ENCODE measurements at places on chromosomes 4 and X. TPM values are rescaled to one million over a fixed set of nuclear protein-coding genes. Genes with fewer than 3 reads are reported as not detected.

The CXorf38 gene
- total RNA-seq, result 10.4 TPM

DNA sequence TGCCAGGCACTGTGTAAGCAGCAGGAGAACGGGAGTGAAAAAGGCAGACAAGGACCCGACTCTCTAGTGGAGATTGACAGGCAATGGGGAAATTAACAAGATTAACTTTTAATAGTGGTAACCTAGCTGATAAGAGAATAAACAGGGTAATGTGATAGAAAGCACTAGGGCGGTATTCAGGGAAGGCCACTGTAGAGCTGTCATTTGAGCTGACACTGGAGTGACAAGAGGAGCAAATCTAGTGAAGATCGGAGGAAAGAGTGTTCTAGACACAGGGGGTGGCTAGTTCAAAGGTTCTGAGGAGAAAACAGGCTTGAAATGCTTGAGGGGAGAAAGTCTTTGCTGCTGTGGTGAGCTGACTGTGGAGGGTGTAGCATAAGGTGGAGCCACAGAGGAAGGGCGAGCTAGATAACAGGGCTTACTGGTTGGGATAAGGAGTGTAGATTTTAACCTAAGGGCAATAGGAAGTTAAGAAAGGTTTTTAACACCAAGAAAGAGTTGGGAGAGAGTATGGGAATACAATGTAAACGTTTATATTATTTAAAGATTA is 122.8 kb downstream of the SLC10A7 start:
- peak; percentile 53 for DNase-seq

- DNase-seq, result no peak
These were observed 174.3 kb upstream of the ANXA10 start for GRCh38 chr4:167918077-167918476.

The VCX gene
- total RNA-seq, result 0.54 TPM

GRCh38 chrX:10574663-10575062 is 45.7 kb downstream of the MID1 start:
- DNase-seq, result no peak

DNA sequence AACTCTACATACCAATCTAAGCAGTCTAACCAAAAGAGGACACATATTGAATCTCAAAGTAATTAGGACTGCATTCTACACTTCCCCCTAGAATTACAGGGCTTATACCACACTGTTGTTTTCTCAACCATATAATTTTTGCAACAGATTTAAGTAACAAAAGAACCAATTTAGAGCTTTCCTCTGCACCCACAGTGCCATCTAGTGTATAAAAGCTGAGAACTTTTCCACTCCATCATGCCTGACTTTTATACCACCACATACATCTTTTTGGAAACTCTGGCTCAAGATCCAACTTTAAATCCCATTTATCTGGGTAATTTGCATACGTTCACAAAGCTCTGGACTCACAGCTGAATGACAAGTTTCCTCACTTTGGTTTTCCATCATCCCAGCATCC is 99.5 kb downstream of the EFHC2 start:
- no peak for DNase-seq

- no peak for DNase-seq
These were observed 33.5 kb downstream of the PCDH19 start for GRCh38 chrX:100376576-100376975.

DNA sequence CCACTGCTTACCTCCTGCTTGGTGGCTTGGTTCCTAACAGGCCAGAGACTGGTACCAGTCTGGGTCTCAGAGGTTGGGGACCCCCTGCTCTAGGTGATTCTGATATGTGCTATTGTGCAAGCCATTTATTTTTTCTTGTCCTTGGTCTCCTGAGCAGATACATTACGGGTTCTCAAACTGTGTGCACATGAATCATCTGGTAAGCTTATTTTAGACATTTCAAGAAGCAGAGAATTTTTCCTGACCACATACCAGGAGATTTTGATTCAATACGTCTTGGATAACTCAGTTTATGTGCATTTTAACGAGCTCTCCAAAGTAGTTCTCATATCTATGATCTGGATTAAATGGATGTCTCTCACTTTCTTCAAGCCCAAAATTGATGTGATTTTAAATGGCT is 77.2 kb downstream of the FHIP1A start:
- DNase-seq, result no peak

DNA sequence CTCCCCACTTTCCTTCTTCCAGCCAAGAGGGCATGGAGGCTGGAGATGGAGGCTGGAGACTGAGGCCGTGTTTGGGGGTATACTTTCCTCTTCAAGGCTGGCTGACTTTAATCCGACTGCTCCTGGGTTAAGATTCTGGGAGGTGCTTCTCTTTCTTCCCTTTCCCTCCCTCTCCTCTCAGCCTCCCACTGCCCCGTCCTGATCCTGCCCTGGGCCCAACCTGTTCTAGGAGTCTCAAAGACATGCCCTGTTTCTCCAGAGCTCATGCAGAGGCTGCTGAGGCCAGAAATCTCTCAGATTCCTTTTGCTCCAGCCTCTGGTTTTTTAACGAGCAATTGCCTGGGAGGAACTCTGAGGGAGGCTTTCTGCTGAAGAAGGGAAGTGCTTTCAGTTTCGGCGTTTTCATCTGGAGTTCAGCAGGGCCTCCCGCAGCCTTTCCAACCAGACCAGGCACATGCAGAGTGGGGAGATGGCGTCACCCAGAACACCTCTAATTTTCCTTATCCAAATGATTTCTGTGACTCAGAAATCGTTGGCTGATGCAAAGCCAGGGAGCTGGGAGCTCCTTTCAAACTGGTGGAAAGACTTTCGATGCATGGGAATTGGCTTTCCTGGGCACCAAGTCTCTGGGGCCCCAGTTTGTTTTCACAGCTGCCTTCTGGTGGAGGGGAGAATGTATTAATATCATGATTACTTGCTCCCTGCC is 34.5 kb upstream of the FAM9C start:
- DNase-seq, result no peak

DNA sequence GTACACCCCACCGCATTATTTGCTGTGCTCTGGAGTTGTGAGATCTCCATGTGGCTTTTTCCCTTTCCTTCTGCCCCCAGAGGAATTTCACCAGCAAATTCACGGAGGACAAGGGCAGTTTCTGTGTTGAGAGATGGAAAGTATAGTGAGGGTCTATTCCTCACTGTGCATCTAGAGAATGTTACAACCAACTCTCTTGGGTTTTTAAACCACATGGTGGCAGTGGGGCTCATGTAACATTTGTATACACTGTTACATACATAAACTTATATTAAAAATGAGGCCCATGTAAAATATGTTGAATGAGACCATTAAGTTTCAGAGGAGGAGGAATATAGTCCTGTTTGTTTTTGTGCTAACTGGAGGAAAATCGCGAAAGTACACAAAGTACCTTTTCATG is 909 bp upstream of the PRKG2 start:
- DNase-seq, result no peak

- peak; percentile 88 for DNase-seq
These were observed 89.9 kb downstream of the PLS3 start for GRCh38 chrX:115650916-115651315.

DNA sequence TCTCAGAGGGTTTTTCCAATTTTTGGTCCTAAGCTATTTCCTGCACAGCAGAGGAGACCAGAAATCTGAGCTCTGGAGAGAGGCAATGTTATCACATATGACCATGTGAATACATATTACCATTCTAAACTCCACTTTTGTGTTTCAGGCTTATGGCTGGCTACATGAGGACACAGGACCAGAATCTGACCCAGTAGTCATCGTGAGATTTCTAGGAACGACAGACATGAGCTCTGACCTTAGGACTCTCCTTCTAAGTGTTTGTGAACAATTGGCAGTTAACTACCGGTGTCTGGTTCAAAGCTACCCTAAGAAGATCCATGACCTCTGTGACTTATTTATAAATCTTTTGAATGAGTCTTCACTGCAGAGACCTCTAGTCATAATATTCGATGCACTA is 198.6 kb downstream of the NWD2 start:
- DNase-seq, result no peak

The MMRN1 gene
- not detected for total RNA-seq

The RHOH gene
- total RNA-seq, result 2.9 TPM

DNA sequence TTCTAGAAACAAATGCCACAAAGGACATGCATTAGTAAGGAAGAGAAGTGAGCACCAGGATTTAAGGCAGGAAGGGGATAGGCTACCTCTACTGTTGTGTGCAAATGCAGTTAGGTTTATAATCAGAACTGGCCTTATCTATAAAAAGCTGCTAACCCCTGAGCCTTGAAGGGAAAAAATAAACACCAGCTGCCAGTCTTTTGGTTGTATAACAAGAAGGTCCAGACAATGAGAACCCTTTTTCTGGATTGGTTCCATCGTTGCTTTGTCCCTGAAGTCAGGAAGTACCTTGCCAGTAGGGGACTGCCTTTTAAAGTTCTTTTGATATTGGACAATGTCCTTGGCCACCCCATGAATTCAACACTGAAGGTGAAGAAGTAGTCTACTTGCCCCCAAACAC is 126.7 kb upstream of the OTUD4 start:
- no peak for DNase-seq

- DNase-seq, result no peak
These were observed 37.0 kb downstream of the DLG3 start for GRCh38 chrX:70481471-70482270.

DNA sequence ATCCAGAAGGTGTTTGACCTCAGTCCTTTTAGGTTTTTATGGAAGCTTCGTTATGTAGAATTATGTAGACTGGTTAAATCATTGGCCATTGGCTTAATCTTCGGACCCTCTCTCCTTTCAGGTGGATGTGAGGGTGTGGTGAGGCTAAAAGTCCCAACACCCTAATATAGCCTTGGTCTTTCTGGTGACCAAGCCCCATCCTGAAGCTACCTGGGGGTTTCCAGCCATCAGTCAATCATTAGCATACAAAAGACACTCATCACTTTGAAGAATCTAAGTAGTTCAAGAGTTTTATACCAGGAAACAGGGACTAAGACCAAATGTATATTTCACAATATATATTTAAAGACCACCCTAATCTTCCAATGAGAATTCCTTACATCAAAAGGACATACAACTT is 5.5 kb downstream of the DDIT4L start:
- DNase-seq, result no peak

DNA sequence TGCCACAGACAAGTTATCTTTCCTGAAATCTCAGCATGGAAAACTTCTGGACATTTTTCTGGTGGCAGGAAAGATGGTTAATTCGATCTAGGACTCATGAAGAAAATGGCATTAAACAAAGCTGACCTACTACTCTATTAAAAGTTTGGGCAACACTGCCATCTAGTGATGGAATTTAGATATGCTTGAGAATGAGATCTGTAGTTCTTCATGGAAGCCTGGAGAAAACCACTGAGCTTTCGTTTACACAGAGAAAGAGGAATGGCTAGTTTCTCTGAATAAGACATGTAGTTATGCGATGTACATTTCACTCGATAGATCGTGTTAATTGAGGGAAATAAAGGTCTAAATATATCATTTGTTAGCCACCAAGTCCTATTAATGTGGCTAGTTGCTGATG is 51.7 kb upstream of the CHRDL1 start:
- DNase-seq, result peak; percentile 43

The EPGN gene
- total RNA-seq, result not detected

GRCh38 chrX:35104626-35105025 is 162.0 kb downstream of the FAM47B start:
- no peak for DNase-seq

DNA sequence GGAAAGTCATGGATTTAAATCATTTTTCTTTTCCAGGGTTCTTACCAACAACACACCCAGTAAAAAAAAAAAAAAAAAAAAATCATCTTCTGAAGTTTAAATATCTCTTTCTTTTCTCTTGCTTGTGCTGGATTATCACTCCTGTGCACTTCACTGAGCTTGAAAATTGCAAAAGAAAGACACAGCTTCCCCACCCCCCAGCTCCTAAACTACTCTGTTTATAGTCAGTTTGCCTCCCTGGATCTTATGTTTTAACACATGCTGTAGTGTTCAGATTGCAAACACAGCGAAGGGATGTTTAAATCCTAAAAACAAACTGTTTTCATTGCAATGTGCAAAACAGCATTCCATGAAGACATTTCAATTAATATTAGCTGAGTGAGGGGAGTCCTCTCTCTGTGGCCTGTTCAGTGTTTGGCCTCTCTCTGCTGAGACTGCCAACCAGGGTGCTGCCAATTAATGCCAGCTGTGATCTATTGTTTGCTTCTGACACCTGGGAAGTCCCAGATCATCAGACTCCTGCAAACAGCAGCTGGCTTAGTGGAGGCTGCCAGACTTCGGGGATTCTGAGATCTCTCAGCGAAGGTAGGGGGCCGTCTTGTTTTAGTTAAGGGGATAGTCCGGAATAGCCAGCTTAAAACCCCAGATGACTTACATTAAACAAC is 171.1 kb upstream of the PITX2 start:
- peak; percentile 88 for DNase-seq

The SYN1 gene
- 4.9 TPM for total RNA-seq

DNA sequence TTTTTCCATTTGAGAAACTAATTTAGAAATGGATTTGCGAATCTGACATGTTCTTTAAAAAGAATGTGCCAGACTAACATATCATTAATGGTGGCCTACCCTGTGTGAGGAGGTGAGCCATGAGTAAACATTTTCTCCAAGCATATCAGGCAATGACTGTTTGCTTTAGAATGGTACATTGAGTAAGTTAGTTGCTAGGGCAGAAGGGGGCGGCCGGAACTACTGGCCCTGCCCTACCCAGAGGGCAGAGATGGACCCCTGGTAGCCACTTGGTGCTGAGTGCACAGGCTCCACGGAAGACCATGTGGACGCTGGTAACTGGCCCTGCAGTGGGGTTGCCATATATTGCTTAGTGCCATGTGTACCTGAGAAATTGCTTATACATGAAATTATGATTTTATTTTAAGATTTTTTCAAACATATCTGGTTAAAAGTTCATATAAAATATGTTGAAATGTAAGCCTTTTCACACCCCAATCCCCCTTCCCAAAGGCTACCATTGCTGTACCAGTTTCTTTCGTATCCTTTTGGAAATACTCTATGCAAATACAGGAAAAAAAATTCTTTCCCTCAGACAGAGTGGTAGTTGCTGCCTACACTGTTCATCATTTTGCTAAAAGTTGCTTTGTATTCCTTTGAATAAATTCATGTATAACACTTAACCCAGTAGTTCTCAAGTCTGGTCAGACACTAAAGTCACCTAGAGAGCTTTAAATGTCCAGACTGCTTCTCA is 8.8 kb downstream of the FNIP2 start:
- no peak for DNase-seq

The MAGEA12 gene
- total RNA-seq, result not detected

DNA sequence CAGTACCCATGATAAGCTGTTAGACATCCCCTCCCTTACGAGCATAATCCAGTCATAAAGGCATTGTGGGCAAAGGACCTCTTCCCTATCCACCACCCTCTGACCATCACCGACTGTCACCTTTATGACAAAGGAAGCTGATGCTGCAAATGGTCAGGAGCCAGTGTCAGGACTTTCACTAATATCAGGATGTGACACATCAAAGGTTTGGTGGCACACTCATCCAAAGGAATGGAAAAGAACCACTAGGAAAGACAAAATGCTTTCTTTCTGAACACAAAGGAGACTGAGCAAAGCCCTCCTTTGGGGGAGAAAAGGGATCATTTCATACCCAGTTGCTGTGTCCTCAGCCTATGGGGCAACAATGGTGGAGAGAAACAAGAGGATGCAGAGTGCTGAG is 66.9 kb upstream of the PROM1 start:
- DNase-seq, result no peak

The HPGD gene
- total RNA-seq, result 27.7 TPM

Measured in endodermal cell (in vitro differentiated cells).